ENCODE measurements at places on chromosomes 5 and 9. TPM values are rescaled to one million over a fixed set of nuclear protein-coding genes. Genes with fewer than 3 reads are reported as not detected.

GRCh38 chr5:14063138-14063537, 80.0 kb upstream of the TRIO start:
- DNase-seq: no peak

GRCh38 chr9:136307215-136307750, 3.4 kb upstream of the CCDC187 start:
- DNase-seq: no peak

DNA sequence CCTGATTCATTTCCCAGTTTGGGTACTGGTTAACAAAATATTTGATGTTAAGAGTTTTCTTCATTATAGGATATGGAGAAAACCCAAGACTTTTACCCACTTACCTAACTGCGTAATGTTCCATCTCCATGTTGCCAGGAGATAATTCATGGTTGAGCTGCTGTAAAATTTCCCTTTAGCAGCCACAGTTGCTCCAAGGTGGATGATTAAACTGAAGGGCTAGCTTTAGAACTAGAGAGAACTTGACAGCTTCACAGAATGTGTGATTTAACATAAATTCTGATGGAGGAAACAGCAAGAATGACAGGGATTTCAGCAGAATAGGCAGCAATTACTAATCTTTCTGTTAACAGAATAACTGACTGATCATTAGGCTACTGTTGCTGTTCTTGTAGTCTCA, 236.1 kb downstream of the MEF2C start:
- no peak for DNase-seq

GRCh38 chr9:126957687-126958053, 43.1 kb downstream of the RALGPS1 start:
- no peak for DNase-seq

LOX gene
- total RNA-seq: 3.3 TPM

DNA sequence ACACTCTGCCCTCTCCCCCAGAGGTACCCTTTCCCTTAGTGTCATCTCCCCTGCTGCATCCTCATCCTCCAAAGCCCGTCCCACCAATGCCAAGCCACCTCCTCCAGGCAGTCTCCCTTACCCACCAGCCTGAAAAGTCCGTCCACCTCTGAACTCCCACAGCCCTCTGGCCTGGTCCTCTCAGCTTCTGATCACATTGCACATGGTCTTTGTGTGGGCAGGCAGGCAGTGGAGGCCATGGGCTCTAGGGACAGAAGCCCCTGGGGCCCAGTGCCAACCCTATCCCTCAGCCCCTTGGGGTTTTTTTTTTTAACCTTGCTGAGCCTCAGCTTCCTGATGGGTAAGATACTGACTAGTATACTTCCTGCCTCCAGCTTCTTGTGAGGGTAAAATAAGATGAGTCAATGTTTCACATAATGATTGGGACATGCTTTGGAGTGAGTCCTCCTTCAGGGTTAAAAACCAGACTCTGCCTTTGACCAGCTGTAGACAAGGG, 19.4 kb downstream of the CSF1R start:
- DNase-seq: no peak

DNA sequence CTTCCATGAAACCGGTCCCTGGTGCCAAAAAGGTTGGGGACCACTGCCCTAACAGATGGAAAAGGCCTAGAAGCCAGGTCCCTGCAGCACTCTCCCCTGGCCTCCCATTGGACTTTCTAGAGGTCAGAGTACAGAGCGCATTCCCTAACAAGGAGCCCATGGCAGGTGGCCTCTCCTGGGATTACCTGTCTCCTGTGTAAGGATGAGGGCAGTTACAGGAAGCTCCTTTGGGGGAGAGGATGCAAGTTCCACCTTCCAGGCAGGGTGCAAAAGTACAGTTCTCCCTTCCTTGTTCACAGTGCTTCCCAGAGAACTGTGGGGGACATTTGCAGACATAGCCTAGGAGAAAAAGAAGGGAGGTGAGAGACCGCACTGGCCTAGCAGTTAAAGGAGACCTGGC, 62.4 kb downstream of the SLC36A1 start:
- no peak for DNase-seq

GRCh38 chr5:144202726-144203125, 32.1 kb downstream of the KCTD16 start:
- no peak for DNase-seq
